ENCODE measurements at places on chromosomes 5 and 9.

- DNase-seq = no peak
Observed at GRCh38 chr5:106202035-106202434, 1468.7 kb downstream of the EFNA5 start.

DNA sequence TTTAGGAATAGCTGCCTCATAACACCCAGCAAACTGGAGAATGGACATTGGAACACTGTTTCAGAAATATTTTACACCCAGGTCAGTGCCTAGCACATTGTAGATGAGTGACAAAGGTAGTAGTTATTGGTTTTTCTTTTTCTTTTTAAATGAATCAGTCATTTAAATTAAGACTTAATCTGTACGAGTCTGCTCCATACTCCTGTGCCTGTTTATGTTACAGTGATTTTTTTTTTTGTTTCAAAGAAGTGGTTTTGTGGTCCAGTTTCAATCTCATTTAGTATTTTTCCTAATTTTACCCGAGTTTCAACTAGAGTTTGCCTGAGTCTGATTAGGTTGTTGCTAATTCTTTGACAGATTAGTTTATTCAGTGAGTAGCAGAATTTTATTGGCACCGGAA lies 16.2 kb downstream of the LMNB1 start:
- DNase-seq = no peak

GRCh38 chr5:171419688-171420430 lies 412 bp downstream of the FGF18 start:
- peak; percentile 66 for DNase-seq

DNA sequence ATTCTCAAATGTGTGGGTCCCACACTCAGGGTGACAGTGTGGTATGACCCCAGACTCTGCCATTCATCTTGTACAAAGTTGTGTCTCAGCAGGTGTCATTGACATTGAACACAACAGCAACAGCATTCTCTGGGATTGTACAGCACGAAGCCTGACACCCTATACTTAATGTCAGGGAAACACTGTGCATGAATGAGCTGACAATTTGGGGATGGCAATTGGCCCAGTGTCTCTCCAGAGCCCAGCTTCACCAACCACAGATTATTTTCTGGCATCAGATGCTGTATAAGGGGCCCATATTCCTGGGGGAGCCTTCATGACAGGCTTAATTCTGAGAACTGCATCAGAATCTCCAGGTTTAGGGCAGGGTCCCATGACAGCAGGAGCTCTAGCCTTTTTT lies 143.2 kb downstream of the GCNT1 start:
- DNase-seq = no peak

DNA sequence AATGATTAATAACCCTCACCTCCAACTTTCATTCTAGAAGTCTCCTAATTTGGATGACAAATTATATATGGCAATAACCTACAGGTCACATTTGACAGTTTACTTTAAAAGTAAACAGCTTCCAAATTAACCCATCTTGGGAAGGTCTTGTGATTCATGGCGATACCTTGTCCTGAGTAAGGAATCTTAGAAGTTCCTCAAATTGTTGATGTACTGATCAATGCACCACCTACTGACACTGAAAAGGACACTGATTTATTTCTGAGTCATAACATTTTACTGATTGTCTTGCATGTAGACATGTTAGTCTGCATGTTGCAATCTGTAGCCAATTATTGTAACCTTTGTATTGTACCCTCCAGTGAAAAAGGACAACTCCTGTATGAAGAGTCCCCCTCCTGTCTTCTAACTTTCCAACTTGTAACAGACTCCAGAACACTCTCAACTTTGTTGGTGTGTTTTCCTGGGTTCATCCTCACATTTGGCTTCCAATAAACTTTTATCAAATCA lies 16.0 kb upstream of the SLC22A5 start:
- no peak for DNase-seq

DNA sequence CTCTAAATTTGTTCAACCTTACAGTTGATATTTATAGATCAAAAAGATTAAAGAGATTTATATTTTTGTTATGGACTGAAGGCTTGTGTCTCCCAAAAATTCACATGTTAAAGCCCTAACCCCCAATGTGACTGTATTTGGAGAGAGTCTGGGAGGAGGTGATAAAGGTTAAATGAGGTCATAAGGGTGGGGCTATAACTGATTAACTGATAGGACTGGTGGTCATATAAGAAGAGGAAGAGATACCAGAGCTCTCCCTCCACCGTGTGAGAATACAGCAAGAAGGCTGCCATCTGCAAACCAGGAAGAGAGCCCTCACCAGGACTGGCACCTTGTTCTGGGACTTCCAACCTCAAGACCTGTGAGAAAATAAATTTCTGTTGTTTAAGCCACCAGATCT lies 264.3 kb downstream of the ENC1 start:
- DNase-seq = no peak

DNA sequence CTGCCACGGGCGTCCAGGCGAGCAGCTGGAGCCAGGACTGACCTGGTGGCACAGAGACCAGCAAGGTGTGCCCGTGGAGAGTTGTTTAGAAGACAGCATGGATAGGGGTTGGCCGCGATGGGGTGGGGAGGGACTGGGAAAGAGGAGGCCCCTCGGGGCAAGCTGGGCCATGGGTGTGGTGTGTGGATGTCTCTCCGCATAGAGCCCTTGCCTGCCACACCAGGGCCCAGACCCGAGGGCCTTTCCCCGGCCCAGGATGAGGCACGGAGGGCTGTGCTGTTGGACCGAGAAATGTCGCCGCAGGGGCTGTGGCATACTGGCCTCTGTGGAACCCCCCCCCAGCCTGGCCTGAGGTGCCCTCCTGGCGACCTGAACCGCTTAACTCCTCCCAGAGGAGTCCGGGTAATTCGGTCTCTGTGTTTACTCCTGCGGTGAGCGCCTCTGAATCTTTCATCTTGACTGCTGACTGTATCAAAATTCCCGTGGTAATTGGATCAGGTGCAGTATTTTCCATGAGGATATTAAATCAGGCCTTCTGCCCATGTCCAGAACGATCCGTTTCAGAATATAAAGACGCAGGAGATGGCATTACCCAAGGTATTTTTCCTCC lies 22.5 kb upstream of the LAMC3 start:
- DNase-seq = no peak

GRCh38 chr9:38414040-38414723 lies 10.1 kb downstream of the IGFBPL1 start:
- DNase-seq = no peak

DNA sequence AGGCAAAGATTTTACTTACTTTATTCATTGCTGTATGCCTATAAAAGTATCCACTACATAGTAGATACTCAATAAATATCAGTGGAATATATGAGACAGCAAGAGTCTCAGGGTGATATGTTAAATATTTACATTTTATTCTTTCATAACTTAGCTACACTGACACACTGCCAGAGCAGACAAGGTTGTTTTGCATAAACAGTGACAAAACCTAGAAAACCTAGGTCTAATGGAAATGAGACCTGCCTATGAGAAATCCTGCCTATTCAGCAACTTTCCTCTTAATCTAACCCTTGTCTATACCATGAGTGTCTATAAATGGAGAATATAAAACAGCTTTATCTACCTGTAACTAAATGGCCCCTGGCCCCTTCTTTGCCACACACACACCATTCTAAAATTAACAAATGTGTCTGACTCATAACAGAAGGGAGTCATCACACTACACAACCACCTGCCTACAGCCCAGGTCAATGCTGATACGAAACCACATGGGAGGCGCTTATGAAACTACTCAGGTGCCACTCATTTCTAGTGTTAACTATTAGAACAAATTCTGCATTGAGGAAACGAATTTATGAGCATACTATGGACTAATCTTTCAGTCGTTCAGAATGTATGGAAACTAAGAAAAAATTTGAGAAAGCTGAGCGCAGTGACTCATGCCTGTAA lies 60.3 kb downstream of the UBAP2 start:
- DNase-seq = peak; percentile 73

DNA sequence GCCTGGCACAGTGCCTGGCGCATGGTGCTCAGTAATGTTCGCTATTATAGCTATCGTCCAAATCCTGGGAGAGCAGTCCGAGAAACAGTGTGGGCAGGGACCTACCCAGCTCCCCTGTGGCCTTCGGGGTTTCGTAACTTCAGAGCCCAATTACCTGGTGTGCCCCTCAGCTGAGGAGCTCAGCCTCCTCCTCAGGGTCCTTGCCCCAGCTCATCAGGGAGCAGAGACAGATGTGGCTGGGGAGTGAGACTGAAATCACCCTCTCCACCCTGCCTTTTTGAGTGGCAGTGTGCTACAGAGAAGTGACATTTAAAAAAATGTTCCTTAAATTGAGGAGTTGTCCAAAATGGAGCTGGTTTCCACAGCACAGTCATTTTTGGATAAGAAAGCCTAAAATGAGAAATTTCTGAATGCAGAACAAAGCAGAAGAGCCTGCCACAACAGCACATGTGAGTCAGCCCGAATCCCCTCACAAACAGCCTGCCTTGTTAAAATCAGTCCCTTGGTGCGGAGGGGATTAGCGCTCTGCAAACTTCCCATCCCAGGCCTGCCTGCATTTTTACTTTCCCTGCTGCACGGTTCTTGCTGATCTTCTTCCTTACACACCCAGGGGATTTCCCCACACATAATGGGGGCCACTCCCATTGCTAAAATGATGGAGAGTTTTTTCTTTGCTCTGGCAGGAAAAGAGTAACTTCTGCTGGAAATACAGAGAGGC lies 78.1 kb upstream of the PITX1 start:
- no peak for DNase-seq

DNA sequence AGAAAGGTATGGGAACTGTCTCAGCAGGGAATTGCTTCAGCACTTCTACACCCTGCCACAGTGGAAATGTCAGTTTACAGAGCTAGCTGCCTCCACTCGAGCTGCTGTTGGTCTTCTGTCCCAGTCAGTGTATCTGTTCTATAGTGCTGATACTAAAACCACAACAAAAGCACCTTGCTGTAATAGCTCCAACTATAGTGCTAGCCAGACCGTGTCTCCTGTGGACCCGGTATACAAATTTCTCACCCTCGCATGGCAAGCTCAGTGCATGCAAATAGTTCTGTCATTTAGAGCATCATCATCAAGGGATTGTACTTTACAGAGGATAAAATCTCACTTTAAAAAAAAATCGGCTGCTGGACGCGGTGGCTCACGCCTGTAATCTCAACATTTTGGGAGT lies 51.5 kb upstream of the IQGAP2 start:
- DNase-seq = peak; percentile 72

DNA sequence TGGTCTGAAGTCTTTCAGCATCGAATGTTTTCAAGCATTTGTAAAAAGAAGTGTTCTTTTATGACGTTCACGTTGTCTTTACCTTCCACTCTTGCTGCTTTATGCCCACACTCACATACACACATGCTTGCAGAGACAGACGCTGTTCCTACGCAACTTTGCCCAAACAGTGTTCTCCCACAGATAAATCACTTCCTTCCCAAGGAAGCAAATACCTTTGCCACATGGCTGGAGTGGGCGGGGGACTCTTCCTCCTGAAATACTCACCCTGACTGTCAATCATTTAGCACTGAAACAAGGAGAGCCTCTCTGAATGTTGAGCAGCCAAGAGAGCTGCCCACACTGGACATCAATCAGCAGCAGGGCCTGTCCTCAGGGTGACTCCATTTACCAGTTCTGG lies 22.4 kb upstream of the ASTN2 start:
- DNase-seq = no peak

- DNase-seq = no peak
Observed at GRCh38 chr9:35501946-35502345, 12.0 kb downstream of the RUSC2 start.

DNA sequence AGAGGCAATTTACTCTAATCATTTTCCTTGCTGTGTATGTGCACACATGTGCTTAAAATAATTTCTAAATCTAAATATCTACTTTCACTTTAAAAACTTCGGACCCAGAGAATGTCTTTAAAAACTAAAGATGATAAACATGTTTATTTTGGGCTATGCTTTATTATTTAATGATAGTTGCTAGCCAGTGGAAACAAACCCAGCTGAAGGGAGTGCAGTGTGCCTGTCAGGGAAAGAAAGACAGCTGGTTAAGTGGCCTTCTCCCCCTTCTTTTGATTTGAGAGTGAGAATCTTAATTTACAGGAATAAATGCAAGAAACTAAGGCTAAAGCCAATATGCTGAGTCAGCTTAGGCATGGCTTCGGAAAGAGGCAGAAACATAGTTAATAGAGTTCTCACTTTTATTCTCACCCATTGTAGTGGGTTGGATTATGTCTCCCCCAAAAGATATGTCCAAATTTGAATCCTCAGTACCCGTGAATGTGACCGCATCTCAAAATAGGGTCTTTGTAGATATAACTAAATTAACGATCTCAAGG lies 111.4 kb downstream of the DCP2 start:
- DNase-seq = no peak

DNA sequence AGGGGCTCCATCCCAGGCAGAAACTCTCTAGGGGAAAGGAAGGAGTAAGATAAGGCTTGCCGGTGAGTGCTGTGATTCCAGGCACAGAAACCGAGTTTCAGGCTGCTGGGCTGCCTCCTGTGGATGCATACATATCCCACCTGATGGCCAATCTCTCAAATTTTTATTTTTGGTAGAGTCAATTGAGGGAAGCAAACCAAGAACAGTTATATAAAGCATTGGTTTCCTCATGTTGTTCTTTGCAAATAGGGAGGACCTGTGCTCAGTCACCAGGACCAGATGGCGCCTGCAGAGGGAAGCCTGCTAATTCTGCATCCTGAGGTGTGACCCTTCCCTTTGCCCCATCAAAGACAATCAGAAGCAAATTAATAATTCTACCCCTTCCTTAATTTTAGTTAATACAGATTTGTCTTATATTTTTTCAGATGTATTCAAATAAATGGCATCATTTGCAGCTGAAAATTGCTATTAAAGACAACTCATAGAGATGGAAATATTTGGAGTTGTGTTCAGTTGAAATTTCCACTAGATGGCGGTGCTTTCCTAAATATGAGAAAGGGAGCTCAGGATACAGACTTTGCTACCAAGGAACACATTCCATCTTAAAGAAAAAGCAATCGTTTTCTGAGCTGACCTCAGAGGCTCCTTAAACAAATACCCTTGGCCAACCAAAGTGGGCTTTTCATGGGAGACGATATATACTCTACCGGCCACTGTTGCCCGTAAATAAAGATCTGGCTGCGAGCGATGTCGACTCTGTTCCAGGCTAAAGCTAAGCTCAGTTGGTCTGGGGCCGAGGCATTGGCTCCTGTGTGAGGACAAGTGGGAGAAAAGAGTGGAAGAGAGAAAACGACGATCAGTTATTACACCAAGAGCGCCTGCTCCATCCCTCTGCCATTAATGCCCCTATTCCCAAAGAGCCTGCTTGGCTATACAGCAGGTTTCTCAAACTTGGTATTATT lies 225.7 kb upstream of the KLF9 start:
- DNase-seq = no peak

- no peak for DNase-seq
Observed at GRCh38 chr9:33748633-33749304, 46.6 kb upstream of the PRSS3 start.

DNA sequence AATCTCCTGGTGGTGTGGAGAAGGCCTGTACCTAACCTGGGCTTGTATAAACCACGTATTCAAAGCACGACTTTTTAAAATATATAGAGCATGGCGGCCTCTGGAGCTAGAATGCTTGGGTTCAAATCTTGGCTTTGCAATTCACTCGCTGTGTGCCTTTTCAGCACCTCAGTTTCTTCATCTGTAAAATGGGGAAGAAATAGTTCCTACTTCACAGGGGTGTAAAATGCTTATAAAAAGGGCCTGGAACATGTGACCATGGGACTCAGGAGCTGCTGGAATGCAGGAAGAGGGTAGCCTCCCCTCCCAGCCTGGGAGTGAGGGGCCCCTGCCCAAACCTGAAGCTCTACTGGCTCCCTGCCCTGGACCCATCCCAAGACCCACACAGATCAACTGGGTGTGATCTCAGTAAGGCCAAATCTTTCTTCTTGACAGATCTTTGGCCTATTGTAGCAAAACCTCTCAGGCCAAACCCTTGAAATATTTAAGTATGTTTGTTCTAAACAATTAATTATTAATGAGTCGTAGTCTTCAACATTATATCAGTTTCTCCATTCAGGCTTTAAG lies 269.0 kb downstream of the ZSWIM6 start:
- no peak for DNase-seq

GRCh38 chr5:121974261-121974660 lies 12.5 kb downstream of the SRFBP1 start:
- no peak for DNase-seq

Measured in GM20000 (cell line).